Activated CD4-positive, alpha-beta T cell treated with anti-CD3 and anti-CD28 coated beads, Interleukin-2, amount 10 ng/mL, durations not matched to agents 7 days and 5 days (primary cell): ENCODE measurements at places on chromosomes 5 and 9. TPM values are rescaled to one million over a fixed set of nuclear protein-coding genes. Genes with fewer than 3 reads are reported as not detected.
A peak's percentile ranks its signal among the peaks of the same experiment; 100 is the strongest.

DNA sequence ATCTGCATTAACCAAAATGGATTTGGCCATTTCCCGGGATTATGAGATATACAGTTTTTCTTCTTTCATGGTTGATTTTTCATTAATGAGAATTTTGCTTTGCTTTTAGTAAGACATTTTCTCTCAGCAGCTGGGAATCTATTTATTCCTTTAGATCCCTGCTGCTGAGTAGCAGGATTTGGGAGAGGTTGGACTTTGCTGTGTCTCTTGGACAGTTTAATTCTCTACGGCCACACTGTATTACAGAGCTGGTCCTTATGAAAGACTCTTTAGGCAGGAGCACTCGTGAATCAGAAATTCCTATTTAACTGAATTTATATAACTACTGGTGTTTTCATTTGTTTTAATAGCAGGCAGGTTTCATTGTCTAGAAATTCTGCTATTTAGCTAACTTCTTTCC, 1.6 kb downstream of the UNC13B start:
- no peaks in the 10 kb centered on the region for H3K36me3 ChIP-seq
- H3K27ac ChIP-seq = no peak overlapping the region
- peaks cover 25% of the 10 kb centered on the region for H3K4me1 ChIP-seq
- DNase-seq = no peak

Gene DOK3
- 2.9 TPM for total RNA-seq

GRCh38 chr9:16152276-16153101, 599.6 kb downstream of the CCDC171 start:
- no peak overlapping the region for H3K27ac ChIP-seq
- no peak for DNase-seq
- H3K4me3 ChIP-seq = no peak overlapping the region
- no peaks in the 10 kb centered on the region for H3K36me3 ChIP-seq
- H3K4me1 ChIP-seq = peaks cover 6% of the 10 kb centered on the region
- peaks cover 6% of the 10 kb centered on the region for H3K27me3 ChIP-seq

GRCh38 chr5:122492675-122493074, 180.6 kb downstream of the SNCAIP start:
- H3K36me3 ChIP-seq = no peaks in the 10 kb centered on the region
- H3K4me1 ChIP-seq = no peaks in the 10 kb centered on the region
- H3K27me3 ChIP-seq = no peaks in the 10 kb centered on the region
- DNase-seq = no peak
- no peak overlapping the region for H3K4me3 ChIP-seq

DNA sequence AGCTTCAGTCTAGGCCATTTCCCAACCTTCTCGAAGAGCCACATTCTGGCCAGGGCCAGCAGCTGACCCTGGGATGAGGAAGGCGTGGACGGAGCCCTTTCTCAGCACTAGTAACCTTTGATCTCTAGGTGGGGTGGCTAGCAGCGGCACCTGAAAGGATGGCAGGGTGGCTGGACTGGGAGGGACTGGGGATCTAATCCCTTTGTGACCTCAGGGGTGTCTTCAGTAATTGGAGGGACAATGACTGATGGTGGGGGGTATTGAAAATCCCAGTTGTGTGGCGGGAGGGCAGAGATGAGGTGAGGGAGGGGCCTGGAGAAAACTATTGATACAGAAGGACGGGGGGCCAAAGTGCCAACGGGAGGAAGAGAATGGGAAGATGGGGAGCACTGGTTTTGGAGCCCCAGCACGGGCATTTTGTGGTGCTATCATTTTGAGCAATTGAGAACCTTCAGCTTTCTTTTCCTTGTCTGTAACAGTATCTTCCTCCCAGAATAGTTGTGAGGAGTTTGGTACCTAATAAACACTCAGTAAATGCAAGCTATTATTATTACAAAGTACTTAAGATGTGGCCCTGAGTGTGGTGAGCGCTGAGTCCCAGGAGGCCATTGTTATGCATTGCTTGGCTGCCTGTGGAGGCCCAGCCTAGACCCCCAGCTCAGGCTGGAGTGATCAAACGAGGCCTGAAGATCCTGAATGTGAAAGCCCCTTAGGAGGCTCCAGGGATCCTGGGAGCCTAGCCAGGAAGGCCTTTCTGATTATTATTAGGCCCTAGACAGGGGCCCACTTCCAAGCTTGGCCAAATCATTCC, 37.3 kb upstream of the UBE2D2 start:
- H3K4me1 ChIP-seq = peaks cover 2% of the 10 kb centered on the region
- H3K27me3 ChIP-seq = peaks cover 1% of the 10 kb centered on the region
- no peak overlapping the region for H3K27ac ChIP-seq
- H3K4me3 ChIP-seq = no peak overlapping the region

DNA sequence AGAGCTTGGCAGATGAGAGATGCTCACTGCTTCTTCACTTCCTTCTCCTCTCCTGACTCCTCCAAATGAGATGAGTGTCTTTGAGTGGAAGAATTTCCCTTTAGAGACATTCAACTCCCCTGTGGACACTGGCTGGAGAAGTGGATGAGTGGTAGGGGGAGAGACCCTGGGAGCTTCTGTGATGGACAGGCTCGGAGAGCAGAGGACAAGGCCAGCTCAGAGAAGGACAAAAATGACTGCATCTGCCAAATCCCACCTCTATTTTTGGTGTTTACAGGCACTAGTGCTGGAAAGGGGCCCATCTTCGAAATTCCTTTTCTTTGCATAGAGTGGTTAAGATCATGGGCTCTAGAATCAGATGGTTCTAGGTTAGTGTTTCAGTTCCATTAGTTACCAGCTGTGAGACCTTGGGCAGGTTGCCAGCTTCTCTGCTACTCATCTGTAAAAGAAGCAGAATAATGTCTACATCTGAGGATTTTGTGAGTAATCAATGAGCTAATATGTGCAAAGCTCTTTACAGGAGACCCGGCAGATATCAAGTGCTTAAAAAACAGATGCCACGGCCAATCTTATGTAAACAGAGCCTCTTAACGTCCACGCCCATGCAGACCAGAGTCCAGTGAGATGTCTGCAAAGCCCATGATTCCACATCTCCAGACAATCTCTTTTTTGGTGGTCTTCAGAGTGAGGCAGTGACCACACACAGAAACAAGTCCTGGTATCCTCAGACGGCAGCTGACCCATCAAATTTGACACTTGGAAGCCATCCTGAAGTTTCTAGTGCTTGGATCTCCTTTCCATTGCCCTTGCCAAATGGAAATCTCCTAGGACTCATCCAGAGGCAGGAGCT, 13.6 kb upstream of the COL27A1 start:
- no peak overlapping the region for H3K27ac ChIP-seq
- H3K4me3 ChIP-seq = no peak overlapping the region
- peaks cover 10% of the 10 kb centered on the region for H3K27me3 ChIP-seq

Gene NRG2
- total RNA-seq = not detected

DNA sequence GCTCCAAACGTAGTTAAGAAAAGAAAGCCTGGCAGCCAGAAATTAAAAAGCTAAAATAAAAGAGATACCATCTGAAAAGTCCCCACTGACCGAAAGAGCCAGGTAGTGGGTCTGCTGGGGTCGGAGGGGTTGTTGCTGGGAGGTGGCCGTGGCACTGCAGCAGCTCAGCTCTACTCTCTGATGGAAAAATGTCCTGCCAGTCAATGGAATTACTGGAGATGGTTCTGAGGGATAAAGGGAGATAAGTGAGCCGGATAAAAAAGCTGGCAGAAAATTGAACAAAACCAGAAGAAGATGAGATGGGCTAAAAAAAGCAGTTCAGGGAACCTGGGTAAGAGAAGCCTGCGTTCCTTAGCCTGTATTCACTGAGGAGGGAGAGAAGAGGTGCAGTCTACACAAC, 202.8 kb downstream of the SREK1 start:
- H3K36me3 ChIP-seq = no peaks in the 10 kb centered on the region
- no peak overlapping the region for H3K27ac ChIP-seq
- no peak for DNase-seq
- H3K4me3 ChIP-seq = no peak overlapping the region
- peaks cover 21% of the 10 kb centered on the region for H3K27me3 ChIP-seq

DNA sequence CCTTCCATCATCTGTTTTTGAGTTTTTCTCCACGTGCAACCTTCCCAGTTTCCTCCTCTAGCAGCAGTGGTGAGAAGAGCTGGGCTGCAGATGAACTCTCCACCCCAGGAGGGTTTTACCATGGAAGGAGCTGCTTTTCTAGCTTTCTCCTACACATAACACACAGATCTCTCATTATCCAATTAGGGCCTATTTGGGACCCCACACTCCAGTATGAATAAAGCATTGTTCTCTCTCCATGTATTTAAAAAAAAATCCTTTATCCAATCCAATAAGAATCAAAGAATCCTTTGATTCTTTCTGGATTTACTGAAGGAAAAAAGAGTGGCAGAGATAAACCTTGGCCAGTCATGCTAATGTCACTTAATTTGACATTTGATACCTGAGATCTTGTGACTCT, 31.6 kb upstream of the NAA35 start:
- H3K36me3 ChIP-seq = peaks cover 4% of the 10 kb centered on the region
- DNase-seq = no peak
- H3K27me3 ChIP-seq = no peaks in the 10 kb centered on the region

DNA sequence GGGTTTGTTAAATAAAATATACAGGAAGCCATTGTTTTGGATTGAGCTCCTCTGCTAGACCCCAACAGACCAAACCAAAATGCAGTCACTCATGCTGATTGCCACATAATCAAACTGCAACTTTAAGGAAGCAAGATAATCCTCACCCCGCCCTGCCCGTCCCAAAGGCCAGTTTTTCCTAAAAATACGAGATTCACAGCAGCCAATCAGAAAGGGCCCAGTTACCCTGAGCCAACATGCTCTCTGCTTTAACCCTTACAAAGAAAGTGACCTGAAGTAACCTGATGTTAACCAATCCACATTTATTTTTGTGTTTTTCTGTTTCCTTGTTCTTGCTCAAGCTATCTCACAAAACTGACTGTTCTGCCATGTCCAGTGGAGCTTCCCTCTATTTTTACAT, 21.5 kb upstream of the RNF20 start:
- peaks cover 19% of the 10 kb centered on the region for H3K27me3 ChIP-seq
- no peak for DNase-seq
- peaks cover 7% of the 10 kb centered on the region for H3K4me1 ChIP-seq
- no peak overlapping the region for H3K4me3 ChIP-seq
- no peaks in the 10 kb centered on the region for H3K36me3 ChIP-seq

Gene SLC6A7
- not detected for total RNA-seq

- no peaks in the 10 kb centered on the region for H3K27me3 ChIP-seq
- DNase-seq = no peak
- H3K4me1 ChIP-seq = no peaks in the 10 kb centered on the region
- no peak overlapping the region for H3K4me3 ChIP-seq
Observed at GRCh38 chr9:107983181-107983603, 493.6 kb upstream of the KLF4 start.

- H3K4me1 ChIP-seq = peaks cover 8% of the 10 kb centered on the region
- no peak overlapping the region for H3K27ac ChIP-seq
- no peak overlapping the region for H3K4me3 ChIP-seq
- H3K36me3 ChIP-seq = peaks cover 54% of the 10 kb centered on the region
Observed at GRCh38 chr9:131180454-131180853, 55.1 kb downstream of the NUP214 start.

- no peak for DNase-seq
- no peak overlapping the region for H3K27ac ChIP-seq
- H3K4me3 ChIP-seq = no peak overlapping the region
- H3K27me3 ChIP-seq = no peaks in the 10 kb centered on the region
- H3K36me3 ChIP-seq = peaks cover 51% of the 10 kb centered on the region
- peaks cover 6% of the 10 kb centered on the region for H3K4me1 ChIP-seq
Observed at GRCh38 chr9:127521919-127522304, 70.6 kb downstream of the LRSAM1 start.

- peaks cover 8% of the 10 kb centered on the region for H3K4me1 ChIP-seq
- H3K36me3 ChIP-seq = no peaks in the 10 kb centered on the region
- H3K27ac ChIP-seq = no peak overlapping the region
- no peak for DNase-seq
- H3K4me3 ChIP-seq = no peak overlapping the region
Observed at GRCh38 chr5:138974227-138975063, 99.3 kb upstream of the LRRTM2 start.

GRCh38 chr5:40689438-40689837, 9.7 kb downstream of the PTGER4 start:
- H3K27ac ChIP-seq = peak overlapping the region; percentile 37
- no peak for DNase-seq
- H3K4me3 ChIP-seq = no peak overlapping the region
- peaks cover 78% of the 10 kb centered on the region for H3K36me3 ChIP-seq
- H3K4me1 ChIP-seq = peaks cover 57% of the 10 kb centered on the region

Gene PDGFRB
- 3.6 TPM for total RNA-seq

Gene SLC25A25
- 14.6 TPM for total RNA-seq

Gene SGCD
- not detected for total RNA-seq

- no peak overlapping the region for H3K4me3 ChIP-seq
- H3K27me3 ChIP-seq = peaks cover 7% of the 10 kb centered on the region
- H3K4me1 ChIP-seq = no peaks in the 10 kb centered on the region
- no peak for DNase-seq
- no peak overlapping the region for H3K27ac ChIP-seq
Observed at GRCh38 chr9:109270971-109271925, 49.6 kb downstream of the EPB41L4B start.

GRCh38 chr5:113574417-113574816, 60.9 kb downstream of the YTHDC2 start:
- H3K4me3 ChIP-seq = no peak overlapping the region
- H3K27ac ChIP-seq = no peak overlapping the region
- peaks cover 9% of the 10 kb centered on the region for H3K4me1 ChIP-seq

DNA sequence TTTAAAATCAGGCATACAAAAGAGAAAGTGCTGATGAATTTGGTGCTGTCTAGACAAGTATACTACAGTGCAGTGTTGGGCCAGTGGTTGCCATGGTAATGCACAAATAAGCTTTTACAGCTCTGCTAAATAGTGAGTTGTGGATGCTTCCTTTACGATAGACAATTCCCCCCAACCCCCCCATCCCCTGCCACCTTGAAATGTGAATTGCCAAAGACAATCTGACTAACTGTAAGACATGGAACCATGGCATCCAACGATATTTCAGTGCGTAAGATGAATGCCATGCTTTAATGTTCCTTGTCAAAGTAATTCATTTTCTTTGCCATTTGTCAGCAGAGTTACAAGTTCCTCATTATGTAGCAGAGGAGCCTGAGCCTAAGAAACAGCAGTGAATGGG, 91.5 kb upstream of the NREP start:
- no peak overlapping the region for H3K4me3 ChIP-seq
- no peaks in the 10 kb centered on the region for H3K36me3 ChIP-seq
- DNase-seq = no peak
- H3K4me1 ChIP-seq = no peaks in the 10 kb centered on the region

GRCh38 chr5:142278627-142279026, 46.2 kb downstream of the SPRY4 start:
- H3K4me1 ChIP-seq = no peaks in the 10 kb centered on the region
- no peak overlapping the region for H3K4me3 ChIP-seq
- H3K27ac ChIP-seq = no peak overlapping the region
- peaks cover 4% of the 10 kb centered on the region for H3K27me3 ChIP-seq
- H3K36me3 ChIP-seq = no peaks in the 10 kb centered on the region
- no peak for DNase-seq

GRCh38 chr5:95970359-95970704, 8.7 kb upstream of the ELL2 start:
- H3K27me3 ChIP-seq = no peaks in the 10 kb centered on the region
- H3K4me3 ChIP-seq = no peak overlapping the region
- peaks cover 7% of the 10 kb centered on the region for H3K4me1 ChIP-seq
- H3K27ac ChIP-seq = no peak overlapping the region
- DNase-seq = no peak
